ENCODE measurements at places on chromosomes 5 and 9.
A peak's percentile ranks its signal among the peaks of the same experiment; 100 is the strongest.

GRCh38 chr9:123358181-123358905, 2.3 kb downstream of the CRB2 start:
- DNase-seq = no peak

GRCh38 chr9:98232926-98233325, 22.5 kb downstream of the TBC1D2 start:
- no peak for DNase-seq

GRCh38 chr9:101479338-101480030, 43.9 kb upstream of the ALDOB start:
- peak; percentile 74 for DNase-seq

- DNase-seq = no peak
Measured at GRCh38 chr9:83220730-83221129, 157.8 kb upstream of the RASEF start.

GRCh38 chr5:160347448-160347847, 23.0 kb downstream of the C1QTNF2 start:
- DNase-seq = no peak

DNA sequence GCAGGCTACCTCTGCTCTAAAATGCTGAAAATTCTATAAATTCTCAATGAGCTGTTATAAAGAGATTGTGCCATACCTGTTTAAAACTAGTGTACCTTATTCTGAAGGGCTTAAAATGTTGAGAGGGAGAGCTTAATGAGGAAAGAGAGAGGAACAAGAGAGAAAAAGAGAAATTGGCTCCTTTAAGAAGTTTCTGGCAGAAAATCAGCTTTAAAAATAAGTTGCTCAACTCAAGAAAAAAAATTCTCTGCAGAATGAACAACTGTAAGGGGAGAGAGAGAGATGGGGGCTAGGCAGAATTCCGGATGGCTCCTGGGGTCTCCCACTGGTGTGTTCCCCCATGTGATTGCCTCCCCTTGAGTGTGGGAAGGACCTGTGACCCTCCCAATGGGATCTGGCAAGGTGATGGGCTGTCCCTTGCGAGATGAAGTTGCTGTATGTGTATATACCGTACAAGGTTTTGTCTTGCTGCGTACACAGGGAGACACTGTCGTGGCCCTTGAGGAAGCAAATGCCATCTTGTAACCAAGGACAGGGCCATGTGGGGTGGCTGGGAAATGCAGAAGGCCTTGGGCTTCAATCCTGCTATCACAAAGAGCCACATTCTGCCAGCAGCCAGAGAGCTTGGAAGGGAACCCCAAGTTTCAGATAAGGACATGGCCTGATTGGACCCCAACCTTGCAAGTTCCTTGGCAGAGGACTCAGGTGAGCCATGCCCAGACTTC, 64.3 kb upstream of the S1PR3 start:
- no peak for DNase-seq

DNA sequence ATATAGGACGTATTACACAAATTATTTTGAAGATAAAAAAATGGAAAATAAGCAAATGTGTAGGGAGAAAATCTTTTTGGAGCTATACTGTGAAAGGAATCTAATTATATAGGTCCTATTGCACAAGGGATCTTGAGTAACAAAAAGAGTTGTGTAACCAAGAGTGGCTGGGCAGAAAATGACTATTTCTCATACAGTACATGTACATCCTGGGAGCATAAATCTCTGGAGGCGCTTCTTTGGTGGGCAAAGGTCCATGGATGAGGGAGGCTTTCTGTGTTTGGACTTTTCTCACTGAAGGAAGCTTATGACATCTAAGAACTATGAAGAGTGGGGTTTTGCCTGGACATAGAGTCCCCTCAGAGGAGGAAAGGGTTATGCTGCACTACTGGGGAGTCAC, 29.8 kb downstream of the ANKS6 start:
- DNase-seq = no peak

GRCh38 chr9:130430232-130430631, 14.5 kb upstream of the ASS1 start:
- no peak for DNase-seq

DNA sequence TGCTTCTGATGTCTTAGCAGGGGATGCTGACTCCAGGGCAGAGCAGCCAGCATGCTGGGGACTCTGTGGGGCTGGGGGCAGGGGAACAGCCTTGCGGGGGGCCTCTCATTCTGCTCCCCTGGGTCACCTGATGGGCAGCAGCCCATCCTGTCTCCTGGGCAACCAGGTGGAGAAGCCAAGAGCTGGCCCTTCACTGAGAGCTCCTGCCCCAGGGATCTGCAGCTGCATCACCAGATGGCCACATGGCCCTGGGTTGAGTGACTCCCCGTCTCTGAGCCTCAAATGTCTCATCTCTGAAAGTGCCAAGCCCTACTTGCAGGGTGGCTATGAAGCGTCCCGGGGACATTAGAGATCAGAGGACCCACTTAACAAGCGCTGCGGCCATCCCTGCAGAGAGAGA, 49.1 kb downstream of the LRSAM1 start:
- no peak for DNase-seq

DNA sequence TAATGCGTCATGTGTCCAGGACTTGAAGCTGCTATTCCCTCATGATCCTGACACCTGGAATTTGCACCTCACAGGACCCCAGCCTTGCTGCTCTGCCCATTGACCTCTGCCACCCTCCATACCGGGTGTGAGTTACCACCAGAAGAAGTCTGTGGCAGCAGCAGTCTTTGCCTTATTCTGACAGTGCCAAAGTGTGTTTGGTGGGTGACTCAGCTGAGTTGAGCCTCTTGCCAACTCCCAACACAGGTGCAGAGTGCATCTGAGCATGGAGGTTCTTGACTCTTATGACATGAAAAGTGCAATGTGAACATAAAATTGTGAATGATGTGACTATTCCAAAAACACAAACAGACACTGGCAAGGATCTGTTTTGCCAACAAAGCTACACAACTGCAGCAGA, 1166.5 kb upstream of the CDH18 start:
- no peak for DNase-seq

GRCh38 chr9:137449931-137450538, 8.9 kb upstream of the ENTPD8 start:
- DNase-seq = peak; percentile 56

GRCh38 chr9:89442501-89442978, 55.4 kb downstream of the SEMA4D start:
- no peak for DNase-seq

- DNase-seq = peak; percentile 78
Measured at GRCh38 chr9:2620919-2621721, 467 bp upstream of the VLDLR start.

- DNase-seq = no peak
Measured at GRCh38 chr5:180853848-180854176, 7.3 kb downstream of the ZFP62 start.

DNA sequence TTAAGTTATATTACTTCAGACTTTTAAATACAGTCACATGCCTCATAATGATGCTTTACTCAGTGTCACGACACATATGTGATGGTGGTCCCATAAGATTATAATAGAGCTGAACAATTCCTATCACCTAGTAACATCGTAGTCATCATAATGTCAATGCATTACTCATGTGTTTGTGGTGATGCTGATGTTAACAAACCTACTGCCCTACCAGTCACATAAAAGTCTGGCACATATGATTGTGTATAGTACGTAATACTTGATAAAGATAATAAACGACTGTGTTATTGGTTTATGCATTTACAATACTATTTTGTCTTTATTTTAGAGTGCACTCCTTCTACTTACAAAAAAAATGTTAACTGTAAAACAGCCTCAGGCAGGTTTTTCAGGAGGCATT, 103.7 kb downstream of the PAM start:
- no peak for DNase-seq

DNA sequence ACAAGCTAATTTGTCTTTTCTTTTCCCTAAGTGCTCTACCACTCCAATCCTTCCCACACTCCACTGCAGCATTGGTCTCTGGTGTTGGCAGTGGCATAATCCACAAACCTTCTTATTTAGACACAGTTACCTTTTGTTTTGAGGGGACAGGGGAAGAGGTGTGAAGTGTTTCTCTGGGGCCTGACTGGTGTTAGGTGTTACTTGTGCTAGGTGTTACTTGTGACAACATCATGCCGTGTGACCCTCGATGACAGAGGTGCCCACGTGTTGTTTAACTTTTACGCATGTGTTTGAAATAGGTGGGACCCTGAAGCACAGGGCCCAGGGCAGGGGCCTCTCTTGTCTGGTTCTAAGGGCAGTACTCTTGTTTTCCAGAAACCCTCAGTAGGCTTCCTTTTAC, 70.5 kb upstream of the SPRY4 start:
- no peak for DNase-seq

- DNase-seq = peak; percentile 69
Measured at GRCh38 chr9:120713257-120714087, 798 bp downstream of the MEGF9 start.

DNA sequence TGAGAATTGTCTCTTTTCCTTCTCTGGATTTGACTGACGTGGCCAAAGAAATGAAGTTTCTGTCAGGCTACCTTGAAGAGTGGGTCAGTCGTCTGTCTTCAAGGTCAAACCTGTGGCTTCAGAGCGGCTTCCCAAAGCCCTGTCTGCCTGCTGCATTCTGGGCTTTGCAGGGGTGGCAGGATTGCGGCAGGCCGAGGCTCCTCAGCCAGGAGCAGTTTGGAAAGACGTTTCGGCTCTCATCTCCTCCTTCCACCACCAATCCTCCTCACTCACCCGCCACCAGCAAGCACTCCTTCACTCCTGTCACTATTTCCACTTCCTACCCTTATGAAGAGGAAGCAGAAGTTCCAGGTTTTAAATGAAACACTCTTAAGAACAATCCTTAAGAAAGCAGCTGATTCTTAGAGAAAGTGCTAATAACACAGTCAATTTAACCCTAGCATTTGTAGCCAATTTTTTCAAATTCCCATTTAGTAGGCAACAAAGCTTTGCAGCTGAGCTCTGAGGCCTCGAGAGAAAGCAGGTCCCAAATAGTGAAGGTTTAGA, 351.7 kb downstream of the ZNF608 start:
- no peak for DNase-seq

DNA sequence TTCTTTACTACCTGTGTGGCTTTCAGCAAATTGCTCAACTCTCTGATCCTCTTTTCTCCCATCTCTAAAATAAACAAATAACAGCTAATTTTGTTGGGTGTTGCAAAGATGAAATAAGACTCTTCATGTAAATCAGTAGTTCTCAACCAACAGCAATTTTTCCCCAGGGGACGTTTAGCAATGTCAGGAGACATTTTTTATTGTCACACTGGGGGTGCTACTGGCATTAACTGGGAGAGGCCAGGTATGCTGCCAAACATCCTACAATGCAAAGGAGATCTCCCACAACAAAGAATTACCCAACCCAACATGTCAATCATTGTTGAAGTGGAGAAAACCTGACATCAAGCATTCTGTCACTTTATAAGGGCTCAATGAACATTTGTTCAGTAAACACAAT, 19.7 kb downstream of the ADRA1B start:
- no peak for DNase-seq

- no peak for DNase-seq
Measured at GRCh38 chr9:133453651-133454050, 6.1 kb upstream of the CACFD1 start.

DNA sequence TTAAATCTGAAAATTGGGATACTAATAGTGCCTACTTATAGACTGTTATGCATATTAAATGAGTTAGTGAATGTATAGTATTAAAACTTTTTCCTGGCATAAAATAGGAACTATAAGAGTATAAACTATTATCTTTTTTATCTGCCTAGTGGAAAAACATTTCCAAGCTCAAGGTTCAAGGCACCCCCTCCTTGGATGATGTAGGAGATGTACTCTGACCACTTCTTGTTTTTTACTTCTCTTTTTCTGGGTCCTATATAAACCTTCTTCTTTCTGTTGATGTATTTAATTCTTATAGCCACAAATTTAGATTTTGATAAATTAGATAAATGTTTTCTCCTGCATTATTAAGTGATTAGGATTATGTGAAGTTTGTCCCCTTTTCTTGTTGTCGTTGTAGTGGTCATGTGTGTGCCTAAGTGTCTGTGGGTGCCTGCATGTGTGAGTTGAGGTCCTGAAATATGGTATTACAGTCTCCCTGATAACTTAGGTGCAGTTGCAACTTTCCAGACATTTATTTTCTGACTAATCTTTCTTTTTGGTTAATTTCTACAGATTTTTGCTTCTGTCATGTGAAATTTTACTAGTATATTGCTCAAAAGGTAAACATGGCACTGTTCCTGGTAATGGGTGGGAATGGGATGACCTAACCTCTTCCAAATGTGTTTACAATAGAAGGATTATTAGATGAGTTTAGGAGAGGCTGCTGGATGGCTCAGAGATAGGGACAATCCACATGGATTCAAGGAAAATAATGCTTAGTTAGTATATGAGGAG, 160.8 kb upstream of the CDKN2B start:
- DNase-seq = no peak

GRCh38 chr5:34007201-34007620, 639 bp downstream of the AMACR start:
- no peak for DNase-seq

DNA sequence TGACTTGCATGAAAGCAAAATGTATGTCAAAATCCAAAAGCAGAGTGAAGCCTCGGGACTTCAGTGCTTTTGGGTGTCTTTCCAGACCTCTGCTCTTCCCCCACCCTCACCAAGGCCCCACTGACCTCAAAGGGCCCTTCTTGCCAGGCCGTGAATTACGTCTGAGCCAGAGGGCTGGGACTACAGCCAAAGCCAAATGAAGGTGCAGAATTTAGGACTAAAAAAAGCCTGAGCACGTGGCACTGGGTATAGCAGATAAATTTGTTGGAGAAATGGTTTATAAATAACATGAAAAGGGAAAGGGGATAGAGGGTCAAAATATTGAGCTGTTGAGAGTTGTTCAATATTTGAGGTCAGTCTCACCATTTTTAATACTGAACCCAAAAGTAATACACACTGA, 163.4 kb downstream of the GHR start:
- no peak for DNase-seq

DNA sequence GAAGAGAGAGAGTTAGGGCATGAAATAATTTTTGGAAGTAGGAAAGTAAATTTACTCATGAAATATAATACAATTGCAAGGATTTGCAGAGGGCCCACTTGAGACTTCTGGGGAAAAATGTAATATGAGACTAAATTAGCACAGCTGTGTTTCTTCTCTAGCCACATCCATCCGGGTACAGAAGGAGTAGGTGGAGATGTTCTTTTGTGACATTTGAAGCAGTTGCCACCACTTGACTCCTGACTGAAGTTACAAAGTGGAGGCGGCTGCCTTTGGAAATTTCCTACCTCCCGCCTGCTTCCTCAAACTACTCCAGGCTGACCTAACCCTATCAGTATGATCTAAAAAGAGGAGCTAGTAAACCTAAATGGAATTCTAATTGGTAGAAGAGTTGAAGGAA, 58.1 kb upstream of the SHISAL2B start:
- no peak for DNase-seq

- no peak for DNase-seq
Measured at GRCh38 chr9:38084556-38084880, 15.5 kb upstream of the SHB start.

Measured in mucosa of descending colon (tissue), 3 donors.